ENCODE measurements at places on chromosomes 16 and 17.

DNA sequence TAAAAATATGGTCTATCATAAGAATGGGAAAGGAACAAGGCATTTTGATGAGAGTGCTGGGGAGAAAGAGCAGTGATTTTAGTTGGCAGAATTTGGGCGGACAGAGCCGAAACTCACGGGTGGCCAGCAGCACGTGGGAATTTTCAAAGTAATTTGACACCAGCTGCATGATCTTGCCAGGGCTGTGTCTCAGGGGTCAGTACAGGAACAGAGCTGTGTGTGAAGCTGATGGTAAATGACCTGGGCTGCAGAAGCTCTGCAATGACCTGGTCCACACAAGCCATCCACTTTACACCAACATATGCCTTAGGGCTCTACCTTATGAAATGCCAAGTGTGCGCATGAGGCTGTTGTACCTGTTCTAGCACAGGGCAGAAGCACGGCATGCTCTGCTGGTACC, 112.0 kb downstream of the ZFHX3 start:
- DNase-seq = no peak

DNA sequence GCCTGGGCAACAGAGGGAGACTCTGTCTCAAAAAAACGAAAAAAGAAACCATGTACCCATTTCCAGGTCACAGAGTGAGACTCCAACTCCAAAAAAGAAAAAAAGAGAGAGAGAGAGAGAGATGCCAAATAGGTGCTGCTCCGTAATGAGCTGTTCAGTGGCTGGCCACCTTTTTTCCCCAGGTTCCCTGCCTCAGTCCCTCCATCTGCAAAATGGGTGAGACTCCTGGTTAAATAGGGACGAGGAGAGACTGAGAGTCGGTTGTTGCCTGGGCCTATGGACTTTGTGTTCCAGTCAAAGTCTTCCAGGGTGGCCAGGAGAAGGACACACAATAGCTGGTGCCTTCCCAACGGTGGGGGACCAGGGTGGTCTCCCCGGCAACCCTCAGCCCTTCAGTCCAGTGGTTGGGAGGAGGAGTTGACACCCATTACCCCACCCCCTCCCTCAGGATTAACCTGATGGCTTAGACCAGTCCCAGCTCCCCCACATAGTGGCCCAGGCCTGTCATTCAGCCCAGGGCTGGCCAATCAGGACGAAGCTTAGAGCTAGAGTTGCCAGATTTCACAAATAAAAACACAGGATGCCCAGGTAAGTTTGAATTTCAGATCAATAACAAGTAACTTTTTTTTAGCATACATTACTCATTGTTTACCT, 258.2 kb downstream of the PARN start:
- no peak for DNase-seq

DNA sequence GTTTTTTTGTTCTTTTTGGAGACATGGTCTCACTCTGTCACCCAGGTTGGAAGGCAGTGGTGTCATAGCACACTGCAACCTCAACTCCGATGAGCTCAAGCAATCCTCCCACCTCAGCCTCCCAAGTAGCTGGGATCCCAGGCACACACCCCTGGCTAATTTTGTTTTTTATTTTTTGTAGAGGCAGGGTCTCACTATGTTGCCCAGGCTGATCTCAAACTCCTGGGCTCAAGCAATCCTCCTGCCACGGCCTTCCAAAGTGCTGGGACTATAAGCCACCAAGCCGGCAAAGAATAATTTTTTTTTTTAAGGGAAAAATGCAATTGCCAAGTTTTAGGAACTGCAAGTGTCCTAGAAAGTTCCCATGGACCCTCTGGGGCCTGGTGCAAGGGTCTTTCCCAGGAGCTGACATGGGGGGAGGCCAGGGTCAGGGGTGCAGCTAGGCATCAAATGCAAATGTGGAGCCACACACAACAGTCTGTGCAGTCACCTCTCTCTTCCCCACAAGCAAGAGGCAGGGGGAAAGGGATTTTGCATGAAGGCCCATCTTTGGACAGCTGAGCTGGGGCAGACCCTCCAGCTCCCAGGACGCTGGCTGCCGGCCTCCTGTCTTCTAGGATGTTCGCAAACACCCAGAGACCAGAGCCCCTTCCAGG, 20.1 kb upstream of the BCAR1 start:
- DNase-seq = no peak

- no peak for DNase-seq
Measured at GRCh38 chr17:83202002-83203000, 122.9 kb downstream of the METRNL start.

DNA sequence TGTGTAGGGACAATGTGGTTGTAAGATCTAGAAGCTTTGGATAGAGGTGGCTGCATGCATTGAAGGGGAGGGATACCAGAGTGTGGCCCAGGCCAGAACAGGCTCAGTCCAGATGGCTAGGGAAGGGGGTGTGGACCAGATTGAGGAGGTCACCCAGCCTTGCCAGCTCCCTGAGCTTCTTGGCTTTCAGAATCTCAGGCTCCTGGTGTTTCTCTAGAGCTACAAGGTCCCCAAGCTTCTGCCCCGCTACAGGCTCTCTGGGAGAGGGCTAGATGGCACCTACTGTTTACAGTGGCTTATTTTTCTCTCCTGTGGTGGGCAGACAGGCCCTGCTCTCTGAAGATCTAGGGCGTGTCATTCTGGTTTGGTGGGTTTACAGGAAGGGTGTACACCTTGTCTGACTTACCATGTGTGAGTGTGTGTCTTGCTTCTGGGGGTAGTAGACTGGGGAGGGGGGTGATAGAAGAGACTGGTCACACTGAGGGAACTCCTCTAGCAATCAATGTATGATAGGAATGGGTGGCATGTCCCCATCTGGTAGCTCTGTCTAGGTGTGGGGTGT, 1.1 kb downstream of the RARA start:
- DNase-seq = no peak

DNA sequence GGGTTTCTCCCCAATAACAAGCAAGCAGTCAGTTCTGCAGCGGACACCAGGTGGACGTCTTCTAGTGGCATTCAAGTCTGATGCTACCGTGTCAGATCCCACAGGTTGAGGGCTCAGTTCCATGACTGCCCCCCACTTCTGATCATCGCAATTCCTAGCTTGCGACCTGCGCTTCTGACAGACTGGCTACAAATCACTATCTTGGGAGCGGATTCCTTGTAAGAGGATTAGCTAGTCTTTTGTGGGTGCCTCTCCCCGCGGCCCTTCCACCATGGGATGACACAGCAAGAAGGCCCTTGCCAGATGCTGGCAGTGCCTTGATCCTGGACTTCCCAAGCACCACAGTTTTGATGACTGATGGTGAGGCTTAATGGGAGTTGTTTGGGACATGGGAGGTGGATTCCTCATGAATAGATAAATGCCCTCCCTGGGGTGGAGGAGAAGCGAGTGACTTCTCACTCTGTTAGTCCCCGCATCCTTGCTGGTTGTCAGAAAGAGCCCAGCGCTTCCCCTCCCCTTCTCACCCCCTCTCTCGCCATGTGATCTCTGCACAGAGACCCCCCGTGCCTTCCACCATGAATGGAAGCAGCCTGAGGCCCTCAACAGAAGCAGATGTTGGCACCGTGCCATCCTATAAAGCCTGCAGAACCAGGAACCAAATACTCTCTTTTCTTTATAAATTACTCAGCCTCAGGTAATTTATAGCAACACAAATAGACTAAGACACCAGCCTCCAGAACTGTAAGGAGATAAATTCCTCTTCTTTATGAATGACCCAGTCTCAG, 19.1 kb downstream of the CDIP1 start:
- no peak for DNase-seq

DNA sequence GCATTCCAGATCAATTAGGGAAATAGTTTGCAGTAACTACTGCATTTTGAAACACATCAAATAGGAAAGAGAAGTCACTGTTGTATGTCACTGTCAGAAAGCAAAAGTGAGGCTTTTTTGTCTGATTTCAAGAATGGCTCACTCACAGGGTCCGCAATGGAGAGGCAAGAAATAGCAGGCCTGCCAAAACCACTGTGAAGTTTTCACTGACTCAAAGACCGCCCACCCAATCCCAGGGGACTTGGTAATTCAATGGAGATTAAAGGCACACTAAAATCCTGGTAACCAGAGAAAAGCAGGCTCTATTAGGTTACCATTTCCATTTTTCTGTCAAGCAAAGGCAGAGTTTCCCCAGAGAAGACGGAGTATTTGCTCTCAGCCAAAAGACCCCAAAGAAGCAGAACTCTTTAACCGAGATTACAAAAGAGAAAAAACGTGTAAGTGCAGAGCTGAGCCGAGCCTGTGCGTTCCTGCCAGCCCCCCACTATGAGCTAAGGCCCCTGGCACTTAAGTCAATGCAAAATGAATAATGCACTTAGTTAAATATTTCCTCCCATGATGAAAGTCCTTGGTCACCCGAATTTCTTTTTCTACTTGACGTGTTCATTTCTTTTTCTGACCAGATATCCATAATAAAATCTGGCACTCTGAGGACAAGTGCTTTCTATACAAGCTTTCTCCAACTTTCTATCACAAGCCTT, 57.0 kb downstream of the FOXL1 start:
- no peak for DNase-seq
